ENCODE measurements at places on chromosomes 12 and 14.

DNA sequence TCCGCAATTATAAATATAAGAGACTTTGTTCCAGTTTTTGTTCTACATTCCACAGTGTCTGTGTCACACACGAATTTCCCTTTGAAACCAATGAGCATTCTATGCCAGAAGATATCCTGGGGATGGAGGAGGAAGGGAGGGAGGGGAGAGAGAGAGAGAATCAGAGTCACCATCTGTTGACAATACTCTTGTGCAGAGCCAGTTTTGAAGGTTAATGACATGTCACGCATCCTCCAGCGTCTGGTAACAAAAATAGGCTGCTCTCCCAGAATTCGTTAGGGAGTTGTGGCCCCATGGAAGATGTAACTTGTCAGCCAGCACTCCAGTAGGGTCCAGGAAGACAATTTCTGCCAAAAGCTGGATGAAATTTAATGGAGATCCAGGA lies 213.5 kb upstream of the KRR1 start:
- peak; percentile 64 for DNase-seq

- no peak for DNase-seq
These were observed at the start of gene CLEC2A for GRCh38 chr12:9932270-9932669. Gene CLEC2A, minus strand, starts transcription at chr12:9932370. Its CDS starts 41 bp downstream, at chr12:9932329.

GRCh38 chr14:41960281-41960680 lies 353.6 kb downstream of the LRFN5 start:
- DNase-seq = no peak

DNA sequence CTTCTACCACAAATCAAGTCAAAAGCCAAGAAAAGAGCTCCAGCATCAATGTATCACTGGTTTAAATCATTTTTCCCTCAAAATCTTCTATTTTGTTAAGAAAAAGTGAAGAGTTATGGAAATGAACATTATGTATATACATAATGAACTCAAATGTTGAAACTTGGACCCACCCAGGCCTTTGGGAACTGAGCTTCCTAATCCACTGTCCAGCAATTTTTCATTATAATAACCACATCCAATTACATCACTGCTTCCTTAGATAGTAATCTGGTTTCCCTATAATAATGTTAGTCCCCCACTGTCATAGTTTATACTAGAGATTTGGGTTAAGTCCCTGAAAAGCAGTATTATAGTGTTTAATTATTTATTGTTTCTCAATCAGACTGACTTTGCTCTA lies 170.9 kb downstream of the PIK3C2G start:
- DNase-seq = no peak

DNA sequence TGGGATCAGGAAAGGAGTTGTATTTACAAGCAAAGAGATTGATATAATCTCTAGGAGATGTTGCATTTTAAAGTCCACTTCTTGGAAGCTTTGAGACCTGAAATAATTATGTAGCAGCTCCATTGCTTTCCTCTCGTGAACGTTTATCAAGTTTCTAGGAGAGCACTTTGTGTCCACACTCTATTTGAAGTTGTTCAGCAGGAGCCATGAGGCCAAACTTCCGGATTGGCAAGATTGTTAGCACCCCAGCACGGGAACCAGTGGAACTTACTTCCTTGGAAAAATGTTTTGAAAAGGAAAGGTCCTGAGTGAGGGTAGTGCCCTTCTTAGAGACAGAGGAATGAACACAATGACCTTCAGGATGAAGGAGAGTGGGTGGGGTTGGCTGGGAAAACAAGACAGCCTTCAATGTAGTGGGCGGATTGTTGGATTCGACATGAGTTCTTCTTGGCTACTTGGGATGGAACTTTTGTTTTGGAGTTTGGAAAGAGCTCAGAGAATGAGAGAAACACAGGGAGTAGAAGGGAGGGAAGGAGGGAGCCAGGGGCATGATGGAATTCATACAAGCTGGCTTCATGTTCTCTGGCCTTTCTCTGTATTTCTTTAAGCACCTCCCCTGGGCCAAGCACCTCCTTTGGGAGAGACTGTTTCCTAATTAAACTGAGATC lies 23.8 kb upstream of the CISTR start:
- DNase-seq = no peak

GRCh38 chr14:82636426-82636825 lies 1102.8 kb upstream of the SEL1L start:
- DNase-seq = no peak
